Naive thymus-derived CD4-positive, alpha-beta T cell (primary cell): ENCODE measurements at places on chromosomes 4 and X. TPM values are rescaled to one million over a fixed set of nuclear protein-coding genes. Genes with fewer than 3 reads are reported as not detected.

The CENPVL1 gene
- not detected for polyA plus RNA-seq

The TMPRSS11A gene
- polyA plus RNA-seq = not detected

DNA sequence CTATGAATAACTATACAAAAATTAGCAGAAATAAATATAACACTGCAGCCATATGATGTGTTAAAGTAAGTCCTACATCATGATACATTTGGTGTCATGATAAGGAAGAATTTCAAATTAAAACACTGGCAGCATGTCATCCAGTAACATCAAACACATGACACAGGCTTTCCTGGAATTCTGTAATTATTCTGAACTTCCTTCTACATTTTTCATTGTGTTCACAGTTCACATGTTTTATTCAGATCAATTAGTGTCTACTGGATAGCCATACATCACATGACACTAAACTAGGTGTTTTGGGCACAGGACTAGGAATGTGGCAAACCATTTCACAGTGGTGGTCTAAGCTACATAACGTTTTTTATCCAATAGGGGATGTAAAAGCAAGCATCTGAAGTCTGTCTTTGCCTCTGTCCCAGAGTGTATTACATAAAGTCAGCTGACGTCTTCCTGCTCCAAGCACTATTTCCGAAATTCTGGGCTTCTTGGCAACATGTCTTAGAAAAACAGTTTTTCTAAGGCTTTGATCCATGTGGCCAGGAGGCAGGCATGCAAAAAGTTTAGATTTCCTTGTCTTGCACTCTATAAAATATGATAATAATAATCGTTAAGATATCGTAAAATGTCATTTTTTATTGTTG, 707.9 kb downstream of the CENPC start:
- no peak for DNase-seq

DNA sequence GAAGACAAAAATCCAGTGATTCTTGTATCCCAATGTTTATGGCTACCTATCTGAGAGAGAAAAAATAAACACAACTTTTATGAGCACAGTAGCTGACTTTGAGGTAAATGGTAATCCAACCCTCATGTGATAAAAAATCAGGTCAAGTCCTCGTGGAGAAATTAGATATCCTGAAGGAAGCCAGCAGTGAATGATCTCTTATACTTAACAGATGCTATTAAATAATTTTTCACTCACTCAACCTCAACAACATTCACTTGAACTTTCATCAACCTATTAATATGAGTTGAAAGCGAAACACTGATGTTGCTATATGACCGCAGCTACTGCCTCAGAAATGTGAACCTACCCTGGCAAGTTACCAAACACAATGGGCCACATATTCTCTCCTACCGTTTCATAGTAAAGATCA, 105.4 kb downstream of the GPC3 start:
- no peak for DNase-seq

The IL13RA2 gene
- polyA plus RNA-seq = not detected

DNA sequence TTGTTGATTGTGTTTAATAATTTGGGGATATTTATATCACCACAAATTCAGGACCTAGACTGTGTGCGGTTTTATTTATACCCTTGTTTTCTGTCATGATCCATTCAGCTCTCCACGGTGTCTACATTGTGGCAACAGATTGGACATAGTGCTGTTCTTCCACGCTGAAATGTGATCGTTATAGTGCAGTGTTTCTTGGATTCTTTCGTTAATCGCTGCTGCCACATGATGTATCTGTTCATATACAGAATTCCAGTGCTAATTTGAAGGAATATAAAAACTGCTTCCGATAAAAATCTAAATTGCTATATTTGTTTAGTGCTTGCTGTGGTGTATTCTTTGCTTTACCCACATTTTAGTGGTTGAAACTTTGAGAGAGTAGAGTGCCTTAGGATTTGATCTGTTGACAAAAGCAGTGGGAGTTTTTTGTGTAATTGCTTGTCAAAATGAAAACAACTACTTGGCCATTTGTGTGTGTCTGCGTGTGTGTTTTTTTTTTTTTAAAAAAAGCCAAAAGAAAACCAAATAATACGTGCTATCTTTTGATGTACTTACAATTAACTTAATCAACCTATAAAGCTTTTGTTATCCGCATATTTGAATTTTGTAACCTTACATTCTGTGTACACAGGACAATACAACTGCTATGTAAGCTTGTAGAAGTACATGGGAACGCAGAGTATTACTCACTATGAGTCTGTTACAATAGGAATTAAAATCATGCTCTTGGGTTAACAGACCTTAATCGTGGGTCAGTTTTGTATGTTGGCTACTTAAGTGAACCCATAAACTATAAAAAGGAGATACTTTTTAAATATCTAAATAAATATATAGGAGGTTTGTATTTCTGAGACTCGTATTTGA, 353.3 kb downstream of the ARHGAP24 start:
- DNase-seq = no peak

The WAS gene
- polyA plus RNA-seq = 28.8 TPM

DNA sequence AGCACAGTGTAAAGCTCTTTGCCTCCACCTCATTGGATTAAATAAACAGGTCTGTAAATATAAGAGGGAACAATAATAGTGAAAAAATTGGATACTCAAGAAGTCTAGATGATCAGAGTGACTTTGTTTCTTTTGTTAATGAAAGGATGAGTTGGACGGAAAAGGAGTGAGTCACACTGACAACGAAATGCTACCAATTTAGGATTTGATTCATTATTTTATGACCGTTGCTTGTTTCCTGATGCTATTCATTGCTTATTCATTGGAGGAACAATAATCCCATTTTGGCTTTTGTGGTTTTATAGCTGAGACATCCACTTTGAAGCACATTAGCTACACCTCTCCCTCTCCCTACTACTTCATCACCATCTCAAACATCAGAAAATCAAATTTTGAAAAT, 74.4 kb upstream of the DYNLT3 start:
- DNase-seq = no peak

The CPXCR1 gene
- polyA plus RNA-seq = not detected

The ADAM29 gene
- not detected for polyA plus RNA-seq

The FAM184B gene
- polyA plus RNA-seq = not detected

The TEX13C gene
- polyA plus RNA-seq = not detected

- DNase-seq = no peak
These were observed 92.2 kb upstream of the GPR34 start for GRCh38 chrX:41596596-41596995.

The SPANXA2 gene
- polyA plus RNA-seq = not detected

The ASMTL gene
- 46.0 TPM for polyA plus RNA-seq

The NEXMIF gene
- 0.82 TPM for polyA plus RNA-seq

The EREG gene
- not detected for polyA plus RNA-seq

- peak; percentile 31 for DNase-seq
These were observed 55.1 kb downstream of the RAB40A start for GRCh38 chrX:103464072-103464773.

GRCh38 chr4:182339221-182339641, 96.0 kb downstream of the TENM3 start:
- no peak for DNase-seq

DNA sequence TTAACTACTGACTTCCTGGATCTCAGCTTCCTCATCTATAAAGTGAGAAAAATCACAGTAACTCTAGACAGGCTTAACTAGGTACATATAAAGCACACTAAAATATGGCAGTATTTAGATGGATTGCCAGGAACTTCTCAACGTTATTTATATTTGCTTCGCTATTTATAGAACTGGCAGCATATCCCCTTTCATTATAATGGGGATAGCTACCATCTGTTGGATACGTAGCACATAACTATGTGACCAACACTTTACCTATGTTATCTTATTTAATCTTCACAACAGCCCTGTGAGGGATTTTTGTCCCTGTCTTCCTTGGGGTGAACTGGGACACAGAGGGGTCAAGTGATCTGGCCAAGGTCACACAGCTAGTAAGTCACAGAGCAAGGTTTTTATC, 64.6 kb downstream of the ENPEP start:
- no peak for DNase-seq

GRCh38 chr4:3372264-3372932, 69.4 kb upstream of the HGFAC start:
- no peak for DNase-seq

GRCh38 chrX:125236955-125237354, 82.7 kb upstream of the TEX13C start:
- DNase-seq = no peak

The DSPP gene
- polyA plus RNA-seq = not detected

The EVC2 gene
- polyA plus RNA-seq = not detected

- DNase-seq = no peak
These were observed 178.1 kb downstream of the IL15 start for GRCh38 chr4:141814499-141814898.

The CXCL13 gene
- not detected for polyA plus RNA-seq

The EDA2R gene
- polyA plus RNA-seq = 0.22 TPM

DNA sequence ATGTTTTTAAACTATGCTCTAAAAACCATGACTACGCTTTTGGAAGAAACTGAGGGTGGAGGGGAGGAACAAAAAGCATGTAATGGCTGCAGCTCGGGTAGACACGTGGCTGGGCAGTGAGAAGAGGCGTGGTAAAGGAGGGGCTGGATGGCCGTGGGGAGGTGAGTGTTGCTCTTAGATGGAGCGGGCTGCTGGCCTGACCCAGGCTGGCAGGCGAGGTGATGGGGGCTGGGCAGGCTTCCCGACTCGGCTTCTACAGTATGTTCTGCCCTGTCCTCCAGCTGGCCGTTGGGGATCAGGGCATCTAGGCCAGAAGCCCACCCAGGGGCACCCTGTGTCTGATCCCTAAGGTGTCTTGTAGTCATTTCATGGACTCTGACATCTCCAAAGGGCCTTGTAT, 60.7 kb downstream of the EFHC2 start:
- DNase-seq = no peak

DNA sequence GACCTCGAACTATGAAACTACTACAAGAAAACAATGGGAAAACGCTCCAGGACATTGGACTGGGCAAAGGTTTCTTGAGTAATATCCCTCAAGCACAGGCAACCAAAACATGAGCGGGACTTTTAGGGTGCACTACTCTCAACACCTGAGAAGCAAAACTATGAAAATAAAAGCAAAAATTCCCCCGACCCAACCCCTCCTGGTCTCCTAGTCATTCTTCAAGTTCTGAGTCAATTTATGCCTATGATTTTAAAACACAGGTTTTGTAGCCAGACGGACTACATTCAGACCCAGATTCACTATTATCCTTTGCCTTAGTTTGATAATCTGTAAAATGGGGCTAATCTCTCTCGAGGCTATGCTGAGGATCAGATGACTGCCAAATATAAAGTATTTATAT, 97.0 kb downstream of the SOWAHB start:
- no peak for DNase-seq

DNA sequence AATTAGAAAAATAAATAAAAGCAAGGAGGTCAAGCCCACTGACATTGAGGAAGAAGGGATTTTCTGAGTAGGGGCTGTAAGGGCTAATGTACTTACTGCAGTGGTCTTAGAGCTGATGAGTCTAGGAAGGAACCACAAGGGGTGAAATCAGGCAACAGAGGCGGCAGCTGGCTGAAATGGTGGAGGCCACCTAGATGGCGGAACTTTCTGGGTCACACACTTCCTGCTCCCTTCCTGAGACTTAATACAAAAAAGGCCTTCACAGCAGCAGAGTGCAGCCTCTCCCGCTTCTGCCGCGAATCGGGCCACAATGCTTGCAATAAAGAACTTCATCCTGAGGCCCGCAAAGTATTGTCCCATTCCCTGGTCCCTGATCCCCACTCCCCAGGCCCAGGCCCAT, 15.4 kb downstream of the SNX12 start:
- no peak for DNase-seq

DNA sequence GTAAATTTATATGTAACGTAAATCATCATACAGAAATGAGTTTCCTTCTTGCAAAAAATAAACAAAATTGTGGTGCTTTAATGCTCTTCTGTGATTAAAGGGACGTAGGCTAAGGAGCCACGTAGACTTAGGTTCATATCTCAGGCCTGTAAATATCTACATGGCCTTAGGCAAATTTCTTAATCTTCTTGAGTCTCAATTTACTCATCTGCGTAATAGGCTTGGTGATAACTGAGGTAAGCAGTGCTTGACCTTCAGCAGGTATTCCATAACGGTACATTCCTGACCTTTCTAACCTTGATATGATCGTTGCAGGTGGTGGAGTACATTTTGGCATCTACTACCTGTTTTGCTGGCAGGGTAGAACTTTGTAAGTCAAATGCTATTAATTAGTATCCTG, 65.2 kb upstream of the TLR3 start:
- DNase-seq = no peak

GRCh38 chr4:15398732-15399131, 29.1 kb upstream of the C1QTNF7 start:
- DNase-seq = peak; percentile 7

The ZNF330 gene
- 47.2 TPM for polyA plus RNA-seq

GRCh38 chr4:7384929-7385890, 49.5 kb downstream of the PSAPL1 start:
- DNase-seq = peak; percentile 6

- no peak for DNase-seq
These were observed 182.1 kb downstream of the CPE start for GRCh38 chr4:165560941-165561340.

The FRMPD3 gene
- not detected for polyA plus RNA-seq
